ENCODE measurements at places on chromosomes 6 and 20.

- peak; percentile 56 for DNase-seq
These were observed 49.5 kb downstream of the SMAP1 start for GRCh38 chr6:70717038-70717801.

DNA sequence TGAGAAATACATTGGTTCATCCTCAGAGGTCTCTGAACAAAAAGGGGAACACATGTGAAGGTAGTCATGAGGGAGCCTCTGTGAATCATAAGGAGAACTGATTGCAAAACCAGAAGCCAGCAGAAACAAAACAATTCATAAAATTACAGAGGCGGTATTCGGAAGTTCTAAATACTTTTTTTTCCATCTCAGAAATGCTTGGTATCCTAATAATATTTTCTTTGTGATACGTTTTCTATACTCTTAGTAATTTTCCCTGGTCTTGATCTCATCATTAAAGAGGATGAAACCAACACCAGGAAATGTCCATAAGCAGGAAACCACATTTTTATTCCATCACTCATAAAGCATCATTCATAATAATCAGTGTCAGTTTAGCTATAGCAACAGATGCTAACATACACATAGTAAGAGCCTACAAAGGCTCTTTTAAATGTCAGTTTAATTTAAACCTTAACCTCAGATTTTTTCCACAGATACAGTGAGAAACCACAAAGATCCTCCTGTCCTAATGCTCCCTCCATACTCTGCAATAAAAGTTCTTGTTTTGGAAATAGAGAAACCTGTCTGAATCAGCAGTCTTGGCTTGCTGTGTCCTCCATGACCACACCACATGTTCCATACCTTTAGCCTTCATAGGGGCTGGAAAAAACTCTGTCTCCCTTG is 29.2 kb downstream of the SGK1 start:
- peak; percentile 83 for DNase-seq

- no peak for DNase-seq
These were observed 117.2 kb downstream of the SYCP2 start for GRCh38 chr20:59816146-59816738.

- DNase-seq, result no peak
These were observed 28.4 kb downstream of the CEBPB start for GRCh38 chr20:50218987-50219435.

GRCh38 chr20:47754388-47754715 is 30.9 kb downstream of the SULF2 start:
- no peak for DNase-seq

- DNase-seq, result no peak
These were observed 22.4 kb downstream of the SYNCRIP start for GRCh38 chr6:85620308-85620707.

DNA sequence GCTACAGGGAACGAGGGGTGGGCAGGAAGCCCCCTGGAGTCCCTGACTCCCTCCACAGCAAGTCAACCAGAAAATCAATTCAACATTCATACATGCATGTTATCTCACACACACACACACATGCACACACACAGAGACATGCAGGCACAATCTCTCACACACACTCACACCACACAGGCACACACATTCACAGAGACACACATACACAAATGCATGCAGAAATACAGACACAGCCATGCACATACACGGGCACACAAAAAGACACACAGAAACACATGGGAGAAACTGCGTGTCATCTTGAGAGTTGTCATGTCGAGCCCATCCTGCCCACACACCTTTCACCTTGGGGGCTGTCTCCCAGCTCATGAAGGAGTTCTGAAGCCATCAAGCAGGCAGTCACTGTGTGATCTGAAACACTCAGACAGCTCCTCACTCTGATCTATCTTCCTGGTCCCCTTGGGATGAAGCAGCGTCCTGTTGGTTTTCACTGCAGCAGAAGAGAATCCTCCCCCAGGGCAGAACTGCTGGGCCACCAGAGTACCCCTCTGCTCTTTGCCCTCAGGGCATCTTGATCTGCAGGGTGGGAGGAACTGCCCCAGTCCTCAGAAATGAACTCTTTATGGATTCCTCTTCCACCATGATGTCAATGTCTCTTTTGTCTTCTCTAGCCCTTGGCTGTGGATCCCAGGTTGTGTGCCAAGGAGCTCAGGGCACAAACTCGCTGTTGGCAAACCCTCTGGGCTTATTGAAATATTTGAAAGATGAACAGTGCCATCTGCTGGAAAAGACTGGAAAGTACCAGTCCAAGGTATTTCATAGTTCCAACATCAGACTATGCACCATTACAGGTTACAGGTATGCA is 8.8 kb downstream of the RAET1L start:
- peak; percentile 74 for DNase-seq

DNA sequence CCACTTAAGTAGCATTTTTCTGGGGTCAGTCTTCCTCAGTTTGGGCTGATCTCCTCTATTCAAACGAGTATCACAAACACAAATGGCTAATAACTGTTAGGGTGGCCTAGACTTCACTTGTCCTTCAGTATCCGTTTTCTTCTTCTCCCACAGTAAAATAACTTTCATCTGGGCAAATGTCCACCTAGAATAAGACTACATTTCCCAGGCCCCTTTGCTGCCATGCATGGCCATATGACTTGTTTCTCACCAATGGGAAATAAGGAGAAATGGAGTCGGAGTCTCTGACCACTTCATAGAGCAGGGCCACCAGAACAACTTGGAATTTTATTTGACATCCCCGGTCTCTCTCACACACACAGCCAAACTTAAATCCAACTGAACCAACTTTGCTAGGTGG is 51.4 kb downstream of the SULF2 start:
- no peak for DNase-seq

DNA sequence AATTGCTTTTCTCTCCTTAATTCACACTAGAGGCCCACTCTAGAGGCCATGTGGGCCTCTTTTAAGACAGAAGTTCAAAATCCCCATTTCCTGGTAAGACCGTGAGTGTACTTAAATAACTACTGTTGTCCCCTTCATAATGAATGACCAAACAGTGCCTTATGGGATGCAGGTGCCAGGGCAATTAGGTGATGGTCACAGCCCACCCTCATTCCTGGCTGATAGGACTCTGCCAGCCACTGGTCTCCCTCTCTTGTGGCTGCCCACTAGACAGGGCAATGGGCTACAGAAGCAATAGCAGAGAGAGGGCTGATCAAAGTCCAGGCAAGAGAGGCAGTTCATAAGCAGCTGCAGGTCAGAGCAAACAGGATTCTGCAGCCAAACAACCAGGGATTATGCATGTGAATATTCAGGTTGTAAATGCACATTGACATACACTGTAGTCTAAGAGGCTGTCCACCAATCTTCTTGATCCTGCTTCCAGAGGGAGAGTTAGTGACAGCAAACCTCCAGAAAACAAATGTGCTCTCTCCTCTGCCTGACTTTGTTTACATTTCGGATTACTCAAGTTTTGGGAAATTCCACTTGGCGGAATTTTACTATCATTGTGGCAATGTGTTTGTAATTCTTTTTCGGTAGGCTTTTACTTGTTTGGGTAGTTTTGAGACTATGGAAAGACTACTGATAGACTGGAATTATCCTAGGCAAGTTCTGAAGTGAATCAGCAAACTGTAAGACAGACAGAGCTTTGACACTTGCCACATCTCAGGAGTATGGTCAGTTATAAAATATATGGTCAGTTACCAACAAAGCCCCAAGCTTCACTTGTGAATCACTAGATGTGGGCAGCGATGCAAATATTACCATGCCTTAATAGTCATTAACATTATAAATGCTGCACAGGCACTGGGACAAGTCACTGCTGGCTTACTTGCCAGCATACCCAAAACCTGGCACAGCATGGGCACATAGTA is 12.8 kb downstream of the PTPRK start:
- no peak for DNase-seq

DNA sequence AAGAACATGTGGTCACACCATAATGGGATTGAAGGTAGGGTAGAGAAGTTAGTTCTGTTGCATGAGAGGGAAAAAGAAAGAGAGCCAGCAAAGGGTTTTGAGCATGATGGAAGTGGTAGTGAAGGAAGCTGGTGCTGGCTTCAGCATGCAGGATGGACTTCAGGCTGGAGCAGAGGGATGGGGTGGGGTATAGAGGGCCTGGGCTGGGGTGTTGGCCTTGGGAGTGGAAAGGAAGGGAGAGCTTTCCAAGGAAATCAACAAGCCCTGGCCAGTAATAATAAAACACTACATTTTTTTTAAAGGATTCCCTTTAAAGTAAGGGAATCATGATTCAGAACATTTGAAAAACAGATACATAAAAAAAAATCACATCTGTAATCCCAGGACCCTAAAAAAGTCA is 61.2 kb downstream of the LAMA4 start:
- DNase-seq, result no peak

DNA sequence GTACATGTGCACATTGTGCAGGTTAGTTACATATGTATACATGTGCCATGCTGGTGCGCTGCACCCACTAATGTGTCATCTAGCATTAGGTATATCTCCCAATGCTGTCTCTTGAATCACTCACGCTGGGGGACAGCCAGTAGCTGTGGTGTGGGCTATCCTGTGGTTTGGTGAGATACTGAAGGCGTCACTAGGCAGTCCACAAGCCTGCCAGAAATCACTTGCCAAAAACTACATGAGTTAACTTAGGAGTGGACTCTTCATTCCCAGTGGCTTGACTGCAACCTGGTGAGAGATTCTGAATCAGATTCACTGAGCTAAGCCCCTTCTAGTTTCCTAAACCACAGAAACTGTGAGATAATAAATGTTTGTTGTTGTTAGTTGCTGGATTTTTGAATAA is 191.3 kb downstream of the TSHZ2 start:
- peak; percentile 58 for DNase-seq

GRCh38 chr6:101937108-101937507 is 543.6 kb downstream of the GRIK2 start:
- no peak for DNase-seq

Measured in activated CD4-positive, alpha-beta T cell treated with anti-CD3 and anti-CD28 coated beads, Interleukin-10, Interleukin-2, amounts not matched to agents 100 ng/mL and 50 ng/mL, durations not matched to agents 16 hours and 8 hours (primary cell).